ENCODE measurements at places on chromosomes 12 and 14.

GRCh38 chr12:67689385-67689784 lies 40.8 kb downstream of the DYRK2 start:
- no peak for DNase-seq

DNA sequence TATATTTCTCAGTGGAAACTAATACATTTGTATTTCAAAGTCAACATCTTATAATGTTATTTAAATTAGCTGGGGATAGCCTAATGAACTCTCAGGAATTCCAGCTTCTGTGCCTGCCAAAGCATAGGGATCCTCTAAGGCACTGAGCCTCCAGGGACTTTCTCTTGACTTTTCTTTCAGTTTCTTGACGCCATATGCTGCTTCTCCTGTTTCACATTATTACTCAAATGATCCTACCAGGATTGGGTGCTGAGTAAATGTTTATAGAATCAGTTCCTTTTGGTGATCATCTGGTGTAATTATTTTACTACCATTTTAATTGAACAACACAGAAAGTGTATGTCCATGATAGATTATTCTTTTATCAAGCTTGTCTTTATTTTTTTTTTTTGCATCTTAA lies 7.9 kb downstream of the METTL25 start:
- DNase-seq: no peak

DNA sequence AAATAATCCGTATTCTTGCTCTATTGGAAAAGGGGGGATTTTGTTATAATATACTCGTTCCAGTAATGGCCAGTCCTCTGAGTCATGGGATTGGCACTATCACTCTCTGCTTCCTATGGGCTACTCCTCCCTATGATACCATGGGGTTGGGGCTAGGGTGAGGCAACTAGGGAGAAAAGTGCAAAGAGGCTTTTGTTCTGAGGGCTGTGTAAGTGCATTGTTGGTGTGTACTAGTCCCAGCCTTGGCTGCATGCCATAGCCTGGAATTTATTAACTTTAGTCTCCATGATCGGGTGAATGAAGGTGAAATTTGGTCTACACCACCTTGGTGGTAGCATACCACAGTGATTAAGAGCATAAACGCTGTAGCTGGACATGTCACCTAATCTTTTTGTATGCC lies 247.6 kb downstream of the RPAP3 start:
- no peak for DNase-seq

GRCh38 chr12:66620026-66620425 lies 58.9 kb downstream of the GRIP1 start:
- no peak for DNase-seq

GRCh38 chr14:59241121-59241520 lies 52.7 kb downstream of the DAAM1 start:
- no peak for DNase-seq

DNA sequence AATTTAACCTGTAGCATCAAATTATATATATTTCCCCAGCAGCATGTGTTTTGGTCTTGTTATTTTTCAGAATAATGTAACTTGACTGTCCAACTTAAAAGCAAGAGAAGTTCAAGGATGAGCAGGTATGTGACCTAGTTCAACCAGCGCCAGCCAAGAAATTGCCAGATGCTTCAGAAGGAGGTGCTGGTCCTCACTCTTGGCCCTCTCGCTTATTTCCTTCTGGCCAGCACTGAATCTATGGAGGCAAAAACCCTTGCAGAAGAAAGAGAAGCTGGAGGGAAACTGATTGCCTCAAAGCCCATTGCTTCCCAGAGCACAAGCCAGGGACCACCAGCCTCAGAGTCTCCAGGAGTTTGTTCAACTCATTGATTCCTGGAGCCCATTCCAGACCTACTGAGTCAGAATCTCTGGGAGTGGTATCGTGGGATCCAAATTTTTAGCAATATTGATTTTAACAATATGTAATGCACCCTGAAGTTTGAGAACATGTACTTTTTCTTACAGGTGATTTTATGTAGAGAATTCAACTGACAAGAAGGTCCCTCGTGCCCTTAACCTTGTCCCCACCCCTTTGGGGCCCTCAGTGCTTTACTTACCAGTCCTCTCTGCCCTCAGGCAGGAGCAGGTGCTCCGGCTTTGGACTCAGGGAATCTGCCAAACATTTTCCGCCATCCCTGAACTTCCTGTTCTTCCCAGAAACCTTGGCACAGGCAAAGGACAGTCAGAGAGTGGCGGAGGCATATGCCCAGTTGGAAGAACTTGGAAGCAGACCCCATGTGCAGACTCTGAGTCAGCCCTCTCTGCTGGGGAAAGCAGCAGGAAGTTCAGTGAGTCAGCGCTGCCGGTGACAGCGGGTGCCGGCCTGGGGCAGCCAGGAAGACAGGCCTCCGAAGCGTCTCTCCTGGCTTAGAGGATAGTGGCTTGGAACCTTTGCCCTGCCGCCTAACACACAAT lies 10.4 kb downstream of the BEST3 start:
- DNase-seq: no peak

DNA sequence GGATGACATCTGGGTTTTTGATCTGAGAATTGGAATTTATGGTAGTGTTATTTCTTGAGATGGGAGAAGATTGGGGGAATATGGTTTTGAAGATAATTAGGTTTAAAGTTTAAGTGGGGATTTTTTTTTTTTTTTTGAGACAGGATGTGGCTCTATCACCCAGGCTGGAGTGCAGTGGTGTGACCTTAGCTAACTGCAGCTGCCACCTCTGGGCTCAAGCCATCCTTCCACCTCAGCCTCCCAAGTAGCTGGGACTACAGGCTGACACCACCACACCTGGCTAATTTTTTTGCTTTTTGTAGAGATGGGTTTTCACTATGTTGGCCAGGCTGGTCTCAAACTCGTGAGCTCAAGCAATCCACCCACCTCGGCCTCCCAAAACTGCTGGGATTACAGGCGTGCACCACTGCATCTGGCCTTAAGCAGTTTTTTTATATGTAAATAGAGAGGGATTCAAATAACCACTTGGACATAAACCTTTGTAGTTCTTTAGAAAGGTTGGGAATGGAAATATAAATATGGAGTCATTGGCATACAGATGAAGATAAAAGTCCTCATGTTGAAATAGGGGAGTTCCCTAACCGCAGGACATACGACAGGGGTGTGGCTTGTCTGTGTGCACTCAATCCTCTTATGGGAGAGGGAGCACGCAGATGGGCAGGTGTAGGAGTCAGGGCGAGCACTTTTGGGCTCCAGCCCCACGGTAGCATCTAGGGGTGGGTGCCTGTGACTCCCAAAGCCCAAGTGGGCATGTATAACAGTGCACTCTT lies 4.7 kb downstream of the LIN52 start:
- no peak for DNase-seq

GRCh38 chr12:57845478-57846284 lies 848 bp downstream of the CTDSP2 start:
- DNase-seq: peak; percentile 19

- DNase-seq: no peak
Measured at GRCh38 chr14:21350539-21350938, 33.3 kb downstream of the SUPT16H start.

GRCh38 chr12:14629832-14630710 lies 62.4 kb upstream of the PLBD1 start:
- peak; percentile 36 for DNase-seq

DNA sequence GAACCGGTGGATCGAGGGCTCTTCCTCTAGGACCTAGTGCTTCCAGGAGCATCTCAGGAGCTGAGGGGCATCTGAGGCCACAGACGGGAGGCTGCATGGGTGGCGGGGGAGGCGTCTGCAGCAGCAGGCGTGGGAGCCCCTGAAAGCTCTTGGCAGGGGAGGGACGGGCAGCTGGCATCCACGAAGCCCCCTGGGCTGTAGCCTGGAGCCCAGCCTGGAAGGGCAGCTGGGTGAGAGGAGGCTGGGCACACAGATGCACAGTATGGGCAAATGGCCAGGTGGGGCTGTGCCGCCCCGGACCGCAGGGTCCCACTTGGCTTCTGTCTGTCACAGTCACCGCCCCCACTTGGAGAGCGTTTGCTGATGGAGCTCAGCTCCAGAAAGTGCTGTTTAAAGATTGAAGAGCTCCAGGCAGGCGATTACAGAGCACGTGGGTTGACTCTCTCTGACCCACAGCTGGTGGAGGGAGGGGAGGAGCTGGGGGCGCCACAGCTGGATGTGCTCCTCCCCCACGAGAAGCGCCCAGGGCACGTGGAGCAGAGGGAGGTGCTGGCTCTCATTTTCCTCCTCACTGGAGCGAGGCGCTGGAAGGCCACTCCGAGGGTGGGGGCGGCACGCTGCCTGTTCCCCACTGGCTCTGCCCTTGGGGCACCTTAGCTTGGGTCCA lies 155.0 kb upstream of the C14orf180 start:
- no peak for DNase-seq

Data from hematopoietic multipotent progenitor cell treated with erythropoietin and hydrocortisone succinate and interleukin-3 and kit ligand, for 15 days (in vitro differentiated cells).